Astrocyte of the hippocampus (primary cell): ENCODE measurements at places on chromosomes 12 and 14.

DNA sequence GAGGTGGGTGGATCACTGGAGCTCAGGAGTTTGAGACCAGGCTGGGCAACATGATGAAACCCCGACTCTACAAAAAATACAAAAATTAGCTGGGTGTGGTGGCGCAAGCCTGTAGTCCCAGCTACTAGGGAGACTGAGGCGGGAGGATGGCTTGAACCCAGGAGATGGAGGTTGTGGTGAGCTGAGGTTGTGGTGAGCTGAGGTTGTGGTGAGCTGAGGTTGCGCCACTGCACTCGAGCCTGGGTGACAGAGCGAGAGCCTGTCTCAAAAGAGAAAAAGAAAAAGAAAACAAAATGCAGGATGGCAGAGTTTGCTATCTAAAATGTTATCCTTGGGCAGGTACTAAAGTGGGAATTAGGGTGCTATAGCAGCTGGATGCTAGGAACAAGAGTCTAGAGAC lies 10.8 kb upstream of the GPRC5A start:
- no peak for DNase-seq

- no peak for DNase-seq
Observed at GRCh38 chr14:84535484-84535883, 994.5 kb upstream of the FLRT2 start.

DNA sequence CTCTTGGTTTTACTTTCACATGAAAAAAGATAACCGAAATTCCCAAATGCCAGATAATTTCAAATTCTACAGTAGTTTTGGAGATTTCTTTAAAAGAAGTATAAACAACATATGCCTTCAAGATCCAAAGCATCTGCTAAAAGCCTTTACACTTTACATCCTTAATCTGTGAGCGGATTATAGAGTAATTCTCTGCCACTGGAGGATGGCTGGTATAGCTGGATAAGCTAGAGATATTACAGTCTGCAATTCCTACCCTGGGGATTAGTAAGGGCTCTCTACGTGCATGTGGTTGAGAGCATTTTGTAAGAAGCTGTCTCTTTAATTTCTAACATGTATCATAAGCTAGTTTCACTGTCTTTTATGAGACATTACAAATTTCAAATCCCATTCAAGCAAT lies 240.3 kb upstream of the HMGA2 start:
- DNase-seq, result no peak

DNA sequence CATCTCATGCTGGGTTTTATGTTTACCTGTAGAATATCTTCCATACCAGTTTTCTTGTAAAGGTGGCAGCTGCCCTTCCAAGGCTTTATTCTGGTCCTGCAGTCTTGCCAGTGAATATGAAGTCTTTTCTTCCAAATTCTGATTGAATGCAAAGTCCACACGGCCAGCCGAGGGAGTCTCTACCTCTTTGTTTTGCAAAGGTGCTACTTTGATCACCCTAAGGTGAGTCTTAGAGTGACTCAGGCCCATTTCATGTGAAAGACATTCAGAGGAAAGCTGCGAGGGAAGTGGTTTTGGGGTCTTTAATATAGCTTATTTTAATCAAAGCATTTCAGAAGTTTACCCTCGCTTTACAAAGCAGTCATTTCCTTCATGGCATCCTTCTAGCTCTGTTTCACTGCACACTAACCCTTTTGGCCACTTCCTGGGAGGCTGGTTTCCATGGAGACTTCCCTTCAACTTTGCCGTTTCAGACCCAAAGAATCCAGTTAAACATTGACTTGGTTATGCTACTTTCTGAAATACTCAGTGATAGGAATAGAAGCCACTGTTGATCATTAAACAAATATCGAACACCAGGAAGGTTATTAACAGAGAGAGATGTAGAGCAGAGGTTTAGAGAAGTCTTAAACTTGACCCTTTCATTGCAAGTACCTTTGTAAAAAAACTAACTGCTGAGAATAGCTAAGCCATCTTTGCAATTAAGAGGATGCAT lies at the start of gene CCDC198:
TSS of gene CCDC198 (minus strand) at position 391 of the 715 bp plus-strand sequence. CDS start at position 249, 142 bp downstream.
- DNase-seq, result peak; percentile 48

GRCh38 chr12:34108405-34108803 lies 86.1 kb downstream of the ALG10 start:
- no peak for DNase-seq

- no peak for DNase-seq
Observed at GRCh38 chr14:98244966-98245569, 1026.9 kb downstream of the BCL11B start.
